ENCODE measurements at places on chromosomes 7 and 10.
A peak's percentile ranks its signal among the peaks of the same experiment; 100 is the strongest.

DNA sequence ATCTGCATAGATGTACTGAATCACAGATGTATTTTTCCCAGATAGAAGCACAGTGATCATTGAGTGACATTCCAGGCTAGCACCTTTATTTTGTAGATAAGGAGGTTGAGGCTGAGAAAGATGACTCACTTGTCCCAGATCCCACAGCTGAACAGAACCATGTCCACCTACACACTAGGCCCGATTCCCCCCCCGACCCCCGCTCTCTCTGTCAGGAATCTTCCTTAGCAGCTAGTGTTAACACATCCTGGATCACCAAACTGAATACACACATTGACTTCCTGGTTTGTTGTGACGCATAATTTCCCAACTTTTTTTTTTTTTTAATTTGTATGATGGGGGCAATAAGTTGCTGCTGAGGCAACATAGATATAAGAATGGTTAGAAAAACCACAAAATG lies 5.2 kb downstream of the SFMBT2 start:
- DNase-seq: no peak

GRCh38 chr10:61470740-61471139 lies 17.6 kb upstream of the TMEM26 start:
- no peak for DNase-seq

DNA sequence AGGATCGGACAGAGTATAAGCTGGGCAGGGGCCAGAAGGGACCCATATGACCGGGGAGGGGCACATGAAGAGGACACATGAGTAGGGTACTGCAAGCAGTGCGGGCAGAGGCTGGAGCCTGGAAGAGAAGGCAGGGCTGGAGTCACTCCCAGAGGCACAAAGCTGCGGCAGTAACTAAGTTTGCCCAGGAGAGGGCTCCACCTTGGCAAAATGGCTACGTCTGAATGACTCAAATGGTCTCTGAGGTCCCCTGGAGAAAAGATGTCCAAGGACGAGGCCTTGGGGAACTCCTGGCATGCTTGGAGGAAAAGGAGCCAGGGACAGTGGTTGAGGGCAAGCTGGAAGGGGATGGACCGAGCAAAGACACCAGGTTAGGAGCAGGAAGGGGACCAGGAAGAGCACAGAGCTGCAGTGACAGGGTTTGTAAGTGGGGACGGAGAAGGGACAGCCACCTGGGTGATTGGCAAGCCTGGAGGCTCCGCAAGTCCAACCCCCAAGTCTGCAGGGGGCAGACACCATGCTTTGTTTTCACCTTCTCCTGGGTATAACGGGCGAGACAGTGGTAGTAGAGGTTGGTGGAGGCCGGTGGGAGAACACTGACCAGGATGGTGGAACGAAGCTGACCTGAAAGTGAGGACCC lies 43.1 kb upstream of the LBX1 start:
- DNase-seq: peak; percentile 86

GRCh38 chr10:14909101-14909500 lies 30.4 kb downstream of the SUV39H2 start:
- DNase-seq: no peak

- DNase-seq: no peak
Observed at GRCh38 chr7:34807548-34808340, 149.7 kb downstream of the NPSR1 start.

DNA sequence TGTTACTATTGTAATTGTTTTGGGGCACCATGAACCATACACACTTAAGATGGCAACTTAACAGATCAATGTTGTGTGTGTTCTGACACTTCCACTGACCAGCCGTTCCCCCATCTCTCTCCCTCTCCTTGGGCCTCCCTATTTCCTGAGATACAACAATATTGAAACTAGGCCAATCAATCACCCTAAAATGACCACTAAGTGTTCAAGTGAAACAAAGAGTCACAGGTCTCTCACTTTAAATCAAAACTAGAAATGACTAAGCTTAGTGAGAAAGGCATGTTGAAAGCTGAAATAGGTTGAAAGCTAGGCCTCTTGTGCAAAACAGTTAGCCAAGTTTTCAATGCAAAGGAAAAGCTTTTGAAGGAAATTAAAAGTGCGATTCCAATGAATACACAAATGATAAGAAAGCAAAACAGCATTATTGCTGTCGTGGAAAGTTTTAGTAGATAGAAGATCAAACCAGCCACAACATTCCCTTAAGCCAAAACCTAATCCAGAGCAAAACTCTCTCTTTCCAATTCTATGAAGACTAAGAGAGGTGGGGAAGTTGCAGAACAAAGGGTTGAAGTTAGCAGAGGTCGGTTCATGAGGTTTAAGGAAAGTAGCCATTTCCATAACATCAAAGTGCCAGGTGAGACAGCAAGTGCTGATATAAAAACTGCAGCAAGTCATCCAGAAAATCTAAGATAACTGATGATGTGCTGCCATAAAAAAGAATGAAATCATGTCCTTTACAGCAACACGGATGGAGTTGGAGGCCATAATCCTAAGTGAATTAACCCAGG lies 90.6 kb downstream of the MTPN start:
- no peak for DNase-seq

DNA sequence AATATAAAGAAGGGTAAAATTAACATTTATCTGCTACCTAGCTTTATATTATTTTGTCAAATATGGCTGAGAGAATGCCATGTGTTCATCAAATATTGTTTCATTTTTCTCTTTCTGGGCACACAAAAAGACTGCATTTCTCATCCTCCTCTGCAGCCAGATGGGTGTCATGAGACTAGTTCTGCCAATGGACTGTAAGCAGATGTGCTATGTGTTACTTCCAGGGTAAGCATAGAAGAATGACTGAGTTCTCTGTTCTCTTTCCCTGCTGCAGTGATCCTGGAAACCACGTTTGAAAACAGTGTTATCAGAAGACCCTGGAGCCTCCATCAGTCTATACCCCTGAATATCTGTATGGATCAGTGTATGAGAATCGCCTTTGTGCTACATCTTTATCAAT lies 24.1 kb upstream of the SLK start:
- no peak for DNase-seq

DNA sequence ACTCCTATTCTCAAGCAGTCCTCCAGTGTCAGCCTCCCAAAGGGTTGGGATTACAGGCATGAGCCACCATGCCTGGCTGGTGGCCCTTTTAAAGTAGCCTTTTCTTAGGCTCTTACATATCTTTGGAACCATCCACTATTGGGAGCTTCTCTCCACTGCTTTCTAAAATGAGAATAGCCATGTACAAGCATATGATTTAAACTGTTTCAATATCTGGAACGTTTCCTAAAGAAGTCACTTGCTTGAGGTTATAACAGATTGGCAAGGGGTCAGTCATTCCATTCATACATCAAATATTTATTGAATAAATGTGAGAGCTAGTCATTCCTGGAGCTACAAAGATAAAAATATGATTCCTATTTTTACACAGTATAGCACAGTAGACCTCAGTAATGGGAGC lies 97.4 kb upstream of the LRGUK start:
- DNase-seq: no peak

DNA sequence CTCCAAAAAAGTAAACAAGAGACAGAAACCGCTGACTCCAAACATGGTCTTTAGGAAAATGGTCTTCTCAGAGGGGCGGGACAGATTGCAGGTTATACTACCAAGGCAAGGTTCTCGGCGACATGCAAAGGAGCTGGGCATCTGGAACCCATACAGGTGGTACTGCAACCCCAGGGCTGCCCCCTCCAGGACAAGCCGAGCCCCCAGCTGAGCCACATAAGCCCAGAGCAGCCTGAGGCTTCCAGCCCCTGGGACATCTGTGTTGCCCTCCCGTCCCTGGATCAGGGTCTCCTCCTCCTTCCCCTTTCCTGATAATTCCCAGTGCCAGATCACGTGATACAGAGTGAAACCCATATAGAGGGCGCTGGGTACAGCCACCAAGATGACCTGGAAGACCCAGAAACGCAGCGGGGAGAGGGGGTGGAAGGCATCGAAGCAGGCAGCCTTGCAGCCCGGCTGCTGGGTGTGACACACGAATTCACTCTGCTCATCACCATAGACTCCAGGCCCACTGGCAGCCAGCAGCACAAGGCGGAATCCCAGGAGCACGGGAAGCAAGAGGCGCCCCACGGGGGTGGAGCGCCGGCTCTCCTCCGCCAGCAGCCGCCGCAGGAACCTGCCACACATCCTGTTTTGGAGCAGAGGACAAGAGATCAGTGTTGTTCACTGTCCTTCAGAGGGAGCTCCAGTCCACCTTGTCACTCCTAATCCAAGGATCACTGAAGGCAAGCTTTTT lies at the start of gene GJC3:
GJC3 (minus strand) TSS at position 627 of the 736 bp plus-strand sequence; CDS start at position 627, 0 bp downstream.
- DNase-seq: peak; percentile 53

GRCh38 chr7:1580422-1581030 lies 10.7 kb upstream of the PSMG3 start:
- no peak for DNase-seq

DNA sequence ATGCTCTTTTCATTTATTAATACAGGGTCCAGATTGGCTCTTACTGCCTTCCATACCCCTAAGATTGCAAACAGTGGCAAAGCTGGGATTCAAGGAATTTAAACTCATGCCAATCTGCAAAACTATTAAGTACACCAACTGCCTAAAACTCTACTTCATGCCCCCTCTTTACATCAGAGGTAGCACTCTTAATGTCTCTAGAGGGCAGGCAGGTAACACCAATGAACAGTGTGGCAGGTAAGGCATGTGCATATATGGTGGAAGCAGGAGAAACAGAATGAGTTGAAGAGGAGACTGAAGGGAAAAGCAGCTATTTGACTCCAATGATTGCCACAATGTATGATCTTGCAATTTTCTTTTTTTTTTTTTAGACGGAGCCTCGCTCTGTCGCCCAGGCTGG lies 156.7 kb downstream of the BTAF1 start:
- DNase-seq: no peak

GRCh38 chr7:83301416-83301815 lies 138.7 kb upstream of the PCLO start:
- no peak for DNase-seq

DNA sequence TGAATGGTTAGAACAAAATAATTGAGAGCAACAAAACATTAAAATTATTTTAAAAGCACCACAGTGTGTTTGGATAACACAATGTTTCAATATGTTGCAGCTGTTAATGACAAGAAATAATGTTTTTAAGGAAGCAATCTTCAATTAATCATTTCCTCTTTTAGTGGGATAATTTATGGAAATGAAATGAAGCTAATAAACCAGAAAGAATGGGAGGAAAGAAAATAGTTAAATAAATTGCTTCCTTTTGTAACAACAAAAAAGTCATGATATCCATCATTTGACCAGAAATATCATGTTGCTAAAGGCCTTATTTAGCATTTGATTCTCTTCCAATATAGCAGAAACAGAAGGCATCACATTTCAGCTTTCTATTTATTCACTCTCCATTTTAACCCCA lies 224.5 kb downstream of the SEMA3A start:
- no peak for DNase-seq
